ENCODE measurements at places on chromosomes 2 and 18.
A peak's percentile ranks its signal among the peaks of the same experiment; 100 is the strongest.

- no peak for DNase-seq
These were observed 277.4 kb upstream of the LRATD1 start for GRCh38 chr2:14355102-14355501.

DNA sequence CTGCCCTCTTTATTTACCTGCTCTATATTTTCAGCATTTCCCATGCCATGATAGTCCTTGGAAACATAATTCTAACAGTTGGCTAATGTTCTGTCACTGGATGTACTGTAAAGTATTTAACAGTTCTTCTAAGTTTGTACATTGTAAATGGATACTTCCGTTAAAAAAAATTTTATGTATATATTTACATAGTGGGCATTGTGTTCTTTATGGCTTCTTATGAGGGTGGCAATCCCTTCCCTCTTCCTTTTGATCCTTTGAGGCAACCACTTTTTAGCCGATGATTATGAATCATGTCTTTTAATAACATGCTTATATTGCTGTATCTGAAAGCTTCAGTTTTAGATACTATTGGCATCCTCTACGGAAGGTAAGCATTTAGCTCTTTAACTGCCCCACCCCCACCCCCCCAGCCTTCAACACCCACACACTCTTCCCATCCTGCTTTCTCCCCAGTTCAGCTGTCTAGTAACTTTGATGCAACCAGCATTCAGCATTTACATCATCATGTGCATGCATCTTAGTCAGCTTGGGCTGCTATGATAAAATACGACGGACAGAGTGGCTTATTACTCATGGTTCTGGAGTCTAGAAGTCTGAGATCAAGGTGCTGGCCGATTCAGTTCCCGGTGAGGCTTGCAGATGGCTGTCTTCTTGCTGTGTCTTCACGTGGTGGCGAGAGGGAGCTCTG lies 21.0 kb upstream of the EDAR start:
- DNase-seq = peak; percentile 77

- peak; percentile 97 for DNase-seq
These were observed 50.2 kb upstream of the PLB1 start for GRCh38 chr2:28445448-28446258.

GRCh38 chr2:12597610-12598009 lies 119.1 kb upstream of the TRIB2 start:
- DNase-seq = no peak

DNA sequence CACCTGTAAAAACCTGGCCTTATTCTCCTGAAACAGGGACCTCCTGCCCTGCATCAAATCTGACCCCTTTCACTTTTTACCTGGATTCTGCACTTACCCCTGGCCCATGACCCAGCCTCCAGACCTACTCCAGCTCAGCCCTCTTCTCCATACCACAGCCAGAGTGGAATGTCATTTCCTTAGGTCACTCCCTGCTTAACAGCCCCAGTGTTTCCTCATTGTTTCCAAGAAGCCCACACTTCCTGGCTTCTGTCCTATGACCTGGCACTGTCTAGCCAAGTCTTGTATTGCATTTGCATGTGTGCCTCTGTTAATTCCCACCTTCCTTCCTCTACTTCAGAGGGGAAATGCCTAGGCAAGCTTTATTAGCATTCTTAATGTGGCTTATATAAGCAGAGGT lies 51.4 kb upstream of the TRIB2 start:
- DNase-seq = peak; percentile 42

Data from GM23248 (cell line).